Adipose tissue (tissue), 3 donors: ENCODE measurements at places on chromosomes 1 and 21. TPM values are rescaled to one million over a fixed set of nuclear protein-coding genes. Genes with fewer than 3 reads are reported as not detected.

Gene F3
- polyA plus RNA-seq = 115 TPM

Gene E2F2
- 0.10 TPM for polyA plus RNA-seq

Gene FALEC
- polyA plus RNA-seq = not detected

Gene LCE1B
- polyA plus RNA-seq = not detected

Gene HSPA6
- 4.4 TPM for polyA plus RNA-seq

Gene PLA2G4A
- 6.0 TPM for polyA plus RNA-seq

Gene ZNF691
- 5.6 TPM for polyA plus RNA-seq

Gene SRSF10
- 27.4 TPM for polyA plus RNA-seq

Gene BTF3L4
- polyA plus RNA-seq = 57.7 TPM

Gene ST6GALNAC5
- 0.29 TPM for polyA plus RNA-seq

Gene XKR8
- polyA plus RNA-seq = 5.1 TPM

Gene NR5A2
- 20.8 TPM for polyA plus RNA-seq

Gene OR2L13
- polyA plus RNA-seq = not detected
